ENCODE measurements at places on chromosomes 16 and 17.

DNA sequence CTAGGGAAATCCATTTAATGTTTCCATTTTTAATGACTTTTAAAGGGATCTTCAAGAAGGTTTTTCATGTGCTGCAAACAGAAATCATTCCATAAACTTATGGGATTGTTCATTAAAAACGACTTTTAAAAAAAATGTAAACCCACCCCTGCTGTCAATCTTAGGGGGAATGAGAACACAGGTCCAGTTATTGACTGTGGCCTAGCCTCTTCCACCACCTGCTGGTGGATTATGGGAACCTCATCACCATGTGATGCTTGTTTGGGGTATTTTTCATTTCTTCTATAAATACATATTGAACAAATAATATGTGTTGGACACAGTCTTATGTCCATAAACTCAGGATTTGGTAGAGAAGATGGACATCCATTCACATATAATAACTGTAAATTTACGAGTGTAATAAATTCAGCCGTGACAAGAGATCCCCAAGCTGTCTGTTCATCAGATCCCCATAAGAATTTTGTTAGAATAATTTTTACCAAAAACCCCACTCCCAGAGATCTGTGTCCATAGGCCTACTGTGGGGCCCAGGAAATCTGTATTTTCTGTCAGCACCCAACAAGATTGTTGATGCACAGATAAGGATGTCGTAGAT lies 42.0 kb upstream of the TMC5 start:
- peak; percentile 23 for DNase-seq

DNA sequence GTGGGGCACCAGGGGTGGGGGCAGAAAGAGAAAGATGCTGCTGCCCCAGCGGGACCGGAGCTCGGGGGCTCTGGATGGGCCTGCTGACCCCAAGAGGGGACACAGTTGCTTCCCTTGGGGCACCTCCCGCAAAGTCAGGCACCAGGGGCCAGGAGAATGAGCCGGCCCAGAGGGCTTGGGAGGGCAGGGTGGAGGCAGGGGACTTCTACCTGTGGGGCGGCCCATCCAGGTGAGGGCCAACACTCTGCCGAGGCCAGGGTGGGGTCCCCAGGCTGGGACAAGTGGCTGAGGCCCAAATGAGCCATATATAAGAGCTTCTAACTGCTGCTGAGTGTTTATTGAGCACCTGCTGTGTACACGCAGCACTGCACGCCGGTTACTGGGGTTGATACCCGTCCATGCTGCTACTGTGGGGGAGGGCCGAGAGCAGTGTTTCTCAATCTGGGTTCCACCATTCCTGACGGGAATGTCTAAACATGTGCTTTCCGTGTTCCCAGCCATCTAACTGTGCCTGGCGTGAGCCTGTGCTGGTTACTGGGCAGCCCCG lies 211.7 kb upstream of the GSE1 start:
- no peak for DNase-seq

- DNase-seq = no peak
Measured at GRCh38 chr17:73013301-73013700, 79.2 kb downstream of the SLC39A11 start.

- DNase-seq = peak; percentile 58
Measured at GRCh38 chr16:2147981-2148671, at the start of gene RAB26. RAB26 (plus strand) TSS chr16:2148625; CDS start chr16:2148784, 159 bp downstream.

DNA sequence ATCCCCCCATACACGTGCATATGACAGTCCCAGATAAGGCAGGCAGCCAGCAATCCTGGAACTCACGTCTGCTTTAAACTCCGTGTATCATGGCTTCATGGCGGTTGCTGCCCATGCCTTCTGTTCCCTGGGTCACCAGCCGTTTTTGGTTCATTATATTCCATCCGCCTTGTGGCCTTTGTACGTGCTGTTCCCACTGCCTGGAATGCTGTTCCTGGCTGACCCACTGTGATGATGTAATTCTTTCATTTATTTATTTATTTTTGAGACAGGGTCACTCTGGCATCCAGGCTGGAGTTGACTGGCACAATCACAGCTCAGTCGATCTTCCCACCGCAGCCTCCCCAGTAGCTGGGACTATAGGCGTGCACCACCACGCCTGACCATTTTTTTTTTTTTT lies 136.7 kb upstream of the GSE1 start:
- DNase-seq = no peak

DNA sequence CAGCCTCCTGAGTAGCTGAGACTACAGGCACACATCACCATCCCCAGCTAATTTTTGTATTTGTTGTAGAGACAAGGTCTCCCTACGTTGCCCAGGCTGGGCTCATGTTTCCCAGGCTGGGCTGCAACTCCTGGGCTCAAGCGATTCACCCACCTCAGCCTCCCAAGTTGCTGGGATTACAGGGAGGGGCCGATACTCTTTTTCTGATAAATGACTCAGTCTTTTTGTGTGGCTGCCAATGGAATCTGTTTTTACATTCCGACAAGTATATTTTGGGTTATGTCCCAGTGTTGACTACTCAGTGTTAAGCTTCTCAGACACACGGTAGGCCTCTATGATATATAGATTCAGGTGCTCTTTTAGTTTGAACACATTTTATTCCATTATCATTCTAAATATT lies 58.1 kb downstream of the SLFN11 start:
- no peak for DNase-seq

DNA sequence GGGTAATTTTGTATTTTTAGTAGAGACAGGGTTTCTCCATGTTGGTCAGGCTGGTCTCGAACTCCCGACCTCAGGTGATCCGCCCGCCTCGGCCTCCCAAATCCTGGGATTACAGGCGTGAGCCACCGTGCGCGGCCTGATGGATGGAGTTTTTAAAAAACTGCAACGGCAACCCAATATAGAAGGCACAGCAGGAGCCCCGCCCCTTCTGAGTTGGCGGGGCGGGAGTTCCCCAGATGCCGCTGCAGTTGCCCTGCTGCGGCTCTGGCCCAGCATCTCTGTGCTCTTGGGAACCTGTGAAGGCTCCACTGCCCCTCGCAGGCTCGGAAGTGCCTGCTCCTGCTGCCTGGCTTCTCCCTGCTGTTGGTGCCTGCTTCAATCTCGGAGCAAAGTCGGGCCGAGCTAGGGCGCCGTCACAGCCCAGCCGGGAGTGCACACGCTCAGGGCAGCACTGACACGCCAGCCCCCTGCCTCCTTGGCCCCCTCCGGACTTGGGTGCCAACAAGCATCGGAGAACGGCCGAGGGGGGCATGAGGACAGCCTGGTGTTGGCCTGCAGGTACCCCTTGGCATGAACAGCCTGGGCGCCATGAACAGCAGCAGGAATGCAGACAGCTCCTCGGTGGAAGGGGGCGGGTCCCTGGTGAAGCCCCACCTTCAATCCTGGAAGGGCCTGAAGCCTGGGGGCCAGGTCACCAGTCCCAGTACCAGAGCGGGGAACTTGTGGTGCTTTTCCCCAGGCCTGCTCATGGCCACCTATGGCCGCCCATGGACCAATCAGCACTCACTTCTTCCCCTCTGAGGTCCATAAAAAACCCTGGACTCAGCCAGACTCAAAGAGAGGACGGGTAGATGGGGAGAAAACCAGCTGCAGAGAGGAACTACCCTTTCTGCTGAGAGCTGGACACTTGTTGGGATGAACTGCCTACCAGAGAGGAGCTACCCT lies 2.3 kb upstream of the NT5M start:
- peak; percentile 51 for DNase-seq

- DNase-seq = no peak
Measured at GRCh38 chr17:10313037-10313672, 59.7 kb downstream of the MYH13 start.

GRCh38 chr17:75069783-75070182 lies 18.0 kb upstream of the SLC16A5 start:
- DNase-seq = no peak

- DNase-seq = no peak
Measured at GRCh38 chr16:1523581-1524245, 9.8 kb upstream of the TMEM204 start.

DNA sequence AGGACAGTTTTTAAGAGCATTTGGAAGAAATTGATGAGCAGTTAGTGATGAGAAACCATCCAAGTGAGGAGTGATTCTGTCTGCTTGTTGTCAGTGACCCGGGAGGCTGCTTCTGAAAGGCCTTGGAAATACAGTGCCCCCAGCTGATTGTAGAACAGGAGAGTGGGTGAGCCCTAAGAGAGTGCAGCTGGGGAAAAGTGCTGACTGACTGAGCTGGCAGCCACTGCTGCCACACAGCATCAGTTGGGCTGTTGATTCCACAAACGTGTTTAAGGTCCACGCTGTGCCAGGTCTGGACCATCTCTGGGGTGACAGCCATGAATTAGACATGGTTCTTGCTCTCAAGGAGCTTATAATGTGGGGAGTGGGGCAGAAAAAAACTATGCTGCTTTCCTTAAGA lies 18.9 kb downstream of the NUP93 start:
- no peak for DNase-seq

GRCh38 chr17:9968008-9968407 lies 62.9 kb upstream of the RCVRN start:
- DNase-seq = no peak

DNA sequence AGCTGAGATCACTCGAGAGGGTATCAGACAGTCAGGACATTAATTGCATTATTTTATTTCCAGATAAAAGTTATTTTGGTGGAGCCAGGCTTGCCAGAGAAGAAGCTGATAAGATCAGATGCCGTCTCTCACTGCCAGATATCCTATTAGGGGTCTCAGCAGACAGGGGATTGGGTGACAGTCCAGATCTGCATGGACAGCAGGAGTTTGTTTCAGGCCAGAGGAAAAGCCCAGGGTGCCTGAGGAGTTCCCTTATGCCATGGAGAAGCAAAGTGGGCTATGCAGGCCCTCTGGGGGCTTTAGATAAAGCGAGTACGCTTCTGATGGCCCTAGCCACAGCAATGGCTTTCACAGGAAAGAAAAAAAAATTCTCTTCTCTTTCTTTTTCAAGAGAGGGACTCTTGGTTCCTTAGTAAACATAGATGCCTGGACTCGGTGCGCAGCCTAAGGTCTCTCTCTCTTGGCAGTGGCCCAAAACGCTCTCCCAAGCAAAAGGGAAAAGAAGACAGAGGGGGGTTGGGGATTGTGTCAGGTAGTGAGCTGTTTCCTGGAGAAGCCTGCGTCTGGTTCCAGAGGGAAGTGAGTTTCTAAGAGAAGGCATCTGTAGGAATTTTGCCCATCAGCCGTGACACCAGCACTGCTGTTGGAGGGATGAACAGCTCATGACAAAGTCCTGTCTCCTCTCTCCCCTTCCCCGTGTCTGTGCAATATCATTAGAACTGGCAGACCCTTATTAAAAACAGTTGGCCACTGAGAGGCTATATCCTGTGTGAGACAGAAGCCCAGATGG lies 166.3 kb upstream of the FOXF1 start:
- DNase-seq = no peak

DNA sequence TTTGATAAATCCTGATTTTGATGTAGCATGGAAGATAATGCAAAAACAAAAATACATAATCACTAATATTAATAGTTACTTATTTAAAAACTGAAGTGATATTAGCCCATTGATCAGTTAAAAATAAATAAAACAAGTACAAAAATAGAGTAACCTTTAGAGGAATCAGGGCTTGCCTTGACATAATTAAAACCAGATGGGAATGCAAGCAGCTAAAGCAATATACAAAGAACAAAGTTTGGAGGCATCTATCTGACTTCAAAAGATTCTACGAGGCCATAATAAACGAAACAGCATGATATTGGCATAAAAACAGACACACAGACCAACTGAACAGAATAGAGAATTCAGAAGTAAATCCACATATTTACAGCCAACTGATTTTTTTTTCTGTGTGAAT lies 15.0 kb upstream of the HEATR3 start:
- no peak for DNase-seq

GRCh38 chr16:89120921-89121351 lies 27.3 kb downstream of the ACSF3 start:
- DNase-seq = no peak

DNA sequence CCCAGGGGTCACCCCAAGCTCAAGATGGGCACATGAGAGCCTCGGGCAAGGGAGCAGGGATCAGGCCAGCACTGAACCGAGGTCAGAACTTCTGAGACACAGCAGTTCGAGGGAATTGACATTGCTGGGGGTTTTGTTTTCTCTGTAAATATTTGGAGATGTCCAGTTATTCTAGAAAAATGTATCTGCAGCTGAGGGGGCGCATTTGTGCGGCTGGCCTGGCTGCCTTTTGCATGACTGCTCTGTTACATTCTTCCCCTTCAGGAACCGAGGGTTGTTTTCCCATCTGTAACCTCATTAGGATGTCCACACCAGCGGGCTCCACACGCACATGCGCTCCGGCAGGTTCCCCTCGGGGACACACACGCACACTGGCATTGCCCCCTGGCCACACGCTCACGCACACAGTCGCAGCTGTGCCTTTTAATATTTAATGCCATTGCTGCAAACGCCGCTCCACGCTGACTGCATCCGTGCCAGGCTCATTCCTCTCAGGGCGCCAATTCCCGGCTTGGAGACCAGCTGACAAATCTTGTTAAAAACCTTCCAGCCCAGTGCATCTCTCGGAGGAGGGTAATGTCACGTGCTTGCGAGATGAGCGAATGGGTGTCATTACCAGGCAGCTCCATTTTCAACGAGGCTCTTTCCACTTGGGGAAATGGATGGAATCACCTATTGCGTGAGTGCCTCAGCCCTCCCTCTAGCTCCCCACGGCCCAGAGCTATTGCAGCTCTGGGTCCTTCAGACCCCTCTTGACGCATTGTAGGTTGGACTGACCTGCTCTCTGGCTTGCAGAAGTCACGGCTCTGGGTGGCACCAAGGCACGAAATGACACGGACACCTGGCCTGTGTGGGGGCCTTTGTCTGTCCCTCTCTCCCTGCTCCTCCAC lies 13.1 kb downstream of the CCR7 start:
- no peak for DNase-seq

DNA sequence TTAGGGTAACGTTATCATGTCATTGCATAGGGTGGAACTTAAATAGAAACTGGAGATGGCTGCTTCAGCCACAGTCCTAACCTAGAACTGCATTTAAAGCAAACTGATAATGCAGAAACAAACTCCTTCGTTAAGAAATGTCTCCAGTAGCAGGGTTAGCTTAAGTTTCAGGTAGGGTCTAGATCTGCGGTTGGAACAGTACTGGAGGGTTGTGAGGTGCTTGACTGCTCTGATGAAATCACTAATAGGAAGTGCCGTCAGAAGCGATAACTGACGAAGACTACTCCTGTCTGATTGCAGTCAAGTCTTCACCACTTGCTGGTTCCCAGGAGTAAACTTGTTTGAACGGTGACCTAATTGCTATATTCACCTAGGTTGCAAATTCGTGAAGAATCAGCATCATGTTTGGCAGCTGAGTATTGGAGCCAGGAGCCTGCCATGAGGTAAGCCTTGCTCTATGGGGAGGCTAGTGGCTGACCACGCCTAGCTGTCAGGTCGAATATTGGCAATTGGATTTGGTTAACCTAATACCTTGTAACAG lies 24.5 kb downstream of the TRPV2 start:
- no peak for DNase-seq

- no peak for DNase-seq
Measured at GRCh38 chr16:48535831-48536613, 74.0 kb downstream of the N4BP1 start.

- DNase-seq = no peak
Measured at GRCh38 chr16:77790009-77790372, 1.6 kb downstream of the VAT1L start.

- DNase-seq = no peak
Measured at GRCh38 chr17:40399185-40399584, 18.5 kb downstream of the TOP2A start.

- DNase-seq = no peak
Measured at GRCh38 chr17:55023626-55024025, 55.1 kb downstream of the STXBP4 start.

- no peak for DNase-seq
Measured at GRCh38 chr16:27761816-27762215, 211.9 kb downstream of the KATNIP start.

GRCh38 chr16:81457326-81458133 lies 12.9 kb downstream of the CMIP start:
- DNase-seq = no peak

Measured in progenitor cell of endocrine pancreas (in vitro differentiated cells).